ENCODE measurements at places on chromosomes 12 and 14. TPM values are rescaled to one million over a fixed set of nuclear protein-coding genes. Genes with fewer than 3 reads are reported as not detected.

DNA sequence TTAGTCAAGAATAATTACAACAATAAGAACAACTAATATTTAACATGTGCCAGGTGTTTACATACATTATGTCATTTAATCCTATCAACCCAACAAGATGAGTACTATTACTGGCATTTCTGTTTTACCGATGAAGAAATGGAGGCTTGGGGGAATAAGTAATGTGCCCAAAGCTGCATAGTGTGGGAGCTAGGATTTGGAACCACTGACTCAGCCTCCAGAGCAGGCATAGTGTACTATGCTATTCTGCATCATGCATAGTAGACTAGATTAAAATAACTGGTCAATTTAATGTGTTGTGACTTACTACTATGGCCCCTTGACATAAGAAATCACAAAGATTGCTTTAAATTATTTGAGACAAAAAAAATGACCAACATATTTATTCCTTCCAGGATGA lies 9.5 kb downstream of the GPR19 start:
- no peak for DNase-seq

DNA sequence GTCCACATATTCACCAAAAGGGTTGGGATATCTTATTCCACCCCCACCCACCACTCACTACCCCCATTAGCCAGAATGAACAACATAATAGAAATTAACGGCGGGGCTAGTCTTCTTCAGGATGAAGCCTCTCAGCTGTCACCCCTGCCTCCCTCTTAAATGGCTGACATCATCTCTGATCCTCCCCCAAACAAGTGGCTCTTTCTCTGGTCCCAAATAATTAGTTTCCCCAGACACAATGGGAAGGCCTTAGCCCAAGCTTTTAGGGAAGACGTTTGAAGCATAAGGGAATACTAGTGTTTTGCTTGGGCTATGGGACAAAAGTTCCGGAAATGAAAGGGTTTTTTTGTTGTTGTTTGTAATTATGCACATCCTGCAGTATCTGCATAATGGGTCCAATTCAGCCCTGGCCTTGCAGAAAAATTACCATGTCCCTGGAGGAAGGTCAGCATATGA lies 13.8 kb downstream of the STON2 start:
- no peak for DNase-seq

- DNase-seq, result no peak
Measured at GRCh38 chr12:72272731-72273498, 745 bp downstream of the TRHDE start.

DNA sequence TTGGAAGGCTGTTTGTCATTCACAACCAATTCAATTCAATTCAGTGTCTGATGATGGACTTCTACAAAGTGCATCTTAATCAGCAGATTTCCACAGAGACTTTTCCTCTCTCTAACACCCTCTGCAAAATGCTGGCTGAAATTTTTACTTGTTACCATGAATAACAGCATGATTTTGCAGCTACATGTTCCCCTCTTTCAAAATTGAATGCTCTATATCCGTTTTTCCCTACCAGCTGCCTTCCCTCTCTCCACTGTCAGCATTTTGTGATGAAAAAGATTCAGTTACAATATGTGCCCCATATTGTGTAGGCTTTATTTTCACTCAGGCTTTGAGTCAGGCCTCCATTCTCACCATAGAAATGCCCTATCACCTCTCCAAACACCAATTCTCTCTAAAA lies 334.6 kb downstream of the SYT1 start:
- DNase-seq, result no peak

DNA sequence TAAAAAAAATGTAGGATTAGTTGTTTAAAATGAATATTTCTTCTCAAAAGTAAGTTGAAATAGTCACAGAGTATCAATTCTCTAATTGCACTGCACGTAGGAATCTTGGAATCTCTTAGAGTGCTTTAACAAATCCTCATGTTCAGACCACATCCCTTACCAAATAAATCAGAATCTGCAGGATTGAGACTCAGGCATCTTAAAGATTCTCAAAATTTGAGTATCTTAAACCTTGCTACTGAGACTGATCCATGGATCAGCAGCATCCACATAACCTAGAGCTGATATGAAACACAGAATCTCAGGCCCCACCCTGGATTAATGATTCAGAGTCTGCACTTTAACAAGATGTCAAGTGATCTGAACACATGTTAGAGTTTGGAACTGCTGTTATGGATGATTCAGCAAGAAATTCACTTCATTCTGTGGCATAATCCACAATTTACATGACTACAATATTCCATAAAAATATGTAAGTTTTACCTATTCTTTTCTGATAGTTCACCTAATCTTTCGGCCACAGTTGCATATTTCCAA lies 58.7 kb downstream of the ADAMTS20 start:
- peak; percentile 51 for DNase-seq

- no peak for DNase-seq
Measured at GRCh38 chr12:130436741-130437501, 99.2 kb downstream of the PIWIL1 start.

GRCh38 chr12:63930971-63931370 lies 86.5 kb downstream of the SRGAP1 start:
- peak; percentile 47 for DNase-seq

FSCB gene
- total RNA-seq, result not detected

DNA sequence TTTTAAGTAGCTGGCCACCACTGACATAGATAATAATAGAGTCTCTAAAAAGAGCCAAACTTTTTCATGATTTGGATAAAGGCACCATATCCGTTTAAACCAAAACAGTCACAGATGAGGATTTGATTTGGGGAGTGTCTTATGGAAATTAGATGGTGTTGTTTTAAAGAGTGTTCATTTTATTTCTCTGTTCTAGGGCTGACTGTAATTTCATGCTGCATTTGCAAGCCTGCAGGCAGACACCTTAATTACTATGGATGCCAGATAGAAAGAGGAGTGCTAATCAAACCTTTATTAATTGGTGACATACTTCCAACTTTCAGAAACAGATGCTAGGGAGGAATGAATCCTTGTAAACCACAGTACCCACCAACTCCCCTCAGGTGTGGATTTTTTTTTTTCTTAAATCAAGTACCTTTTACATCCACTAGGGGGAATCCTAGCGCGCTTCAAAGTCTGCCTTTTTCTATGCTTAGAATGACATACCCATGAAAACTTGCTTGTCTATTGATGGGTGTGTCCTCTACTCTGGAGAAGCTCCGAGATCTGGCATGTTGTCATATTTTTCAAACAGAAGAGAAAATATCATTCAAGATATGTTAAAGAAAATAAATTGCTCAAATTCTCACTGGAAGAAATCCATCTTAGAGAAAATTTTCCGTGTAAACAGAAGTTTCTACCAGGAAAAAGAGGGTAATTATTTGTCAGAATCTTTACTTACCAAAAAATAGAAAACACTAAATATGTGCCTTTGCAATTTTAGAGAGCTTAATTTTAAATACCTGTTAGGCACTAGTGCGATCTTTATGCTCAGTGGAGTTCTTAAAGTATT lies 14.2 kb upstream of the PLXNC1 start:
- DNase-seq, result peak; percentile 43

CIT gene
- total RNA-seq, result 42.6 TPM

TEX22 gene
- 0.06 TPM for total RNA-seq

All from LHCN-M2 (cell line).